ENCODE measurements at places on chromosomes 3 and 15. TPM values are rescaled to one million over a fixed set of nuclear protein-coding genes. Genes with fewer than 3 reads are reported as not detected.

TMCC1 gene
- 23.2 TPM for total RNA-seq

EXD1 gene
- total RNA-seq, result not detected

GRK7 gene
- 0.14 TPM for total RNA-seq

GOLGA8K gene
- total RNA-seq, result 0.69 TPM

KLHL24 gene
- total RNA-seq, result 69.1 TPM

Data from uterus (tissue), 4 donors.